ENCODE measurements at places on chromosomes 13 and 19. TPM values are rescaled to one million over a fixed set of nuclear protein-coding genes. Genes with fewer than 3 reads are reported as not detected.

DNA sequence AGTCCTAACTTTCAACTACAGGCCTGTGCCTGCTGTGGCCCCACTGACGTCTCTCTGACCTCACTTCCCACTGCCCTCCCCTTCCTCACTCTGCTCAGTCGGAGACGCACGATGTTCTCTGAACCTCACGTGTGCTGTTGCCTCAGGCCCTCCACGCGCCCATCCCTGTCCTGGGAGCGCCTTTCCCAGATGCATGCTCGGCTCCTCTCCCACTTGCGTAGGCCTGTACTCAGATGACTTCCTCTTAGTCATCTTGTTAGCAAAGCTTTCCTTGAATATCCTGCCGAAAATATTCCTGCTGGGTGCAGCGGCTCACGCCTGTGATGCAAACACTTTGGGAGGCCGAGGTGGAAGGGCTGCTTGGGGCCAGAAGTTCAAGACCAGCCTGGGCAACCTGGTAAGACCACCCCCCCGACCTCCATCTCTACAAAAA is 9.3 kb upstream of the SYT5 start:
- no peak for DNase-seq

DNA sequence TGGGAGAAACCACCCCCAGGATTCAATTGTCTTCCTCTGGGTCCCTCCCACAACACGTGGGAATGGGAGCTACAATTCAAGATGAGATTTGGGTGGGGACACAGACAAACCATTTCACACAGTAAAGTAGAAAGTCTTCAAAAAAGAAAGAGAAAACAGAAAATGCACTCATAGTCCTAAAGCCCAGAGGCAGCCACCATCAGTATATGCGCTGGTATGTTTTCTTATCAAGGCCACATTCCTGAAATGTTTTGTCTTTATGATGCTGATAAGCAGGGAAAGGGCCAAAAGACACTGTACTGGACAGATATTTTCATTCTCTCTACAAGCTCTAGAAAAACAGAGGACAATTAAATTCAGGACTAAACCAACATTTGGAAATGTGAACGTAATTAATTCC is 375.8 kb upstream of the TSHZ3 start:
- no peak for DNase-seq

DNA sequence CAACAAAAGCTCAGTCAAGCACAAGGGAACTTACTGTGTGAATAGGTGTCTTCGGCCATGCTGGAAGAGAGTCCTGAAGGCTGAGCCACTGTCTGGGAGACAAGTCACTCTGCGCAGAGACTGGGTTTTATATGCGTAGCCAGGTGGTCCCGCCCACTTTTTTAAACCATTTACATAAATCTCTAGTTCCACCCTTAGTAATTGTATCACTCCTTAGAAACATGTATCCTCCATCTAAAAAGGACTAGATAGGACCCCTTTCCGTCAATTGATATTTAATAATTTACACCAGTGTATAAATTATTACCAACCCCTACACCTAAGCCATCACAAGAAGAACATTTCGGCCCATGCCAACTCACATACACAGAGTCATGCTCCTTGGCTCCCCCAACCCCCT is at the start of gene DUXA:
DUXA (minus strand) TSS at position 101 of the 400 bp plus-strand sequence; CDS start at position 59, 42 bp downstream.
- DNase-seq: no peak

The TEX29 gene
- 0.49 TPM for total RNA-seq

The ADPRHL1 gene
- 16.7 TPM for total RNA-seq

The CEBPG gene
- 34.8 TPM for total RNA-seq

Data from skin of body (tissue), 3 donors.